ENCODE measurements at places on chromosomes 1 and 21. TPM values are rescaled to one million over a fixed set of nuclear protein-coding genes. Genes with fewer than 3 reads are reported as not detected.

GRCh38 chr1:238647877-238648276 is 738.5 kb upstream of the CHRM3 start:
- no peak for DNase-seq

DNA sequence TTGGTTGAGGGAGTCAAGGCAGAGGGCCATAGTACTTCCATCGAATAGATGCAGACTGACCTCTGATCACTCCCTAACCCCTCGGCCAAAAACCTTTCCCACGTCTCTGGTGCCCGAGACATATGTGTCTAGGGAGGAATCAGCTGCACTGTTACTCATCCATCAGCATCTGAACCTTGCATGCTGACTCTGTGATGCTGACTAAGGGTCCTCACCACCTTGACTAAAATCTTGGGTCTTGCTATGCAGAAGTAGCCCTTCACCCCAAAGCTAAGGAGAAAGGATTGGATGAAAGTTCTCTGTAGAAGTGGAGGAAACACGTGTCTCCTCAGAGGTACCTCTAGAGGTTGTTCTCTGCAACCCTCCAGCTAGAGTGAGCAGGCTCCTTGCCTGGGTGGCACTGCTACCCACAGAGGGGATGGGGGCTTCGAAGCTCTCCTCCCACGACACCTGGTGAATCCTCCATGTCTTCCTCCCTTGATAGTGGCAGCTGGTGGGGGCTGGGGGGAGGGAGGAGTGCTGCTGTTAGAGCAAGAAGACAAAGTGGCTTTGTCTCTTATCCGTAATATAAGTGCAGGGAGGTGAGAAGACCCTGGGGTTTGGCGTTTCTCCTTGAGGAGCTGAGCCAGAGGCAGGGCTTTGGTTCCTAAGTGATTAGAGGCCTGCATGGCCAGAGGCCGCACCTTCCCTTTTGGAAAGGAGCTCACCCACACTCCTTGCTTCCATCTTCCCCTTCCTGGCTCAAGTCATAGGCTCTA is 45.1 kb downstream of the ATP2B4 start:
- no peak for DNase-seq

- DNase-seq, result no peak
These were observed 102.8 kb upstream of the PROX1 start for GRCh38 chr1:213884942-213885341.

DNA sequence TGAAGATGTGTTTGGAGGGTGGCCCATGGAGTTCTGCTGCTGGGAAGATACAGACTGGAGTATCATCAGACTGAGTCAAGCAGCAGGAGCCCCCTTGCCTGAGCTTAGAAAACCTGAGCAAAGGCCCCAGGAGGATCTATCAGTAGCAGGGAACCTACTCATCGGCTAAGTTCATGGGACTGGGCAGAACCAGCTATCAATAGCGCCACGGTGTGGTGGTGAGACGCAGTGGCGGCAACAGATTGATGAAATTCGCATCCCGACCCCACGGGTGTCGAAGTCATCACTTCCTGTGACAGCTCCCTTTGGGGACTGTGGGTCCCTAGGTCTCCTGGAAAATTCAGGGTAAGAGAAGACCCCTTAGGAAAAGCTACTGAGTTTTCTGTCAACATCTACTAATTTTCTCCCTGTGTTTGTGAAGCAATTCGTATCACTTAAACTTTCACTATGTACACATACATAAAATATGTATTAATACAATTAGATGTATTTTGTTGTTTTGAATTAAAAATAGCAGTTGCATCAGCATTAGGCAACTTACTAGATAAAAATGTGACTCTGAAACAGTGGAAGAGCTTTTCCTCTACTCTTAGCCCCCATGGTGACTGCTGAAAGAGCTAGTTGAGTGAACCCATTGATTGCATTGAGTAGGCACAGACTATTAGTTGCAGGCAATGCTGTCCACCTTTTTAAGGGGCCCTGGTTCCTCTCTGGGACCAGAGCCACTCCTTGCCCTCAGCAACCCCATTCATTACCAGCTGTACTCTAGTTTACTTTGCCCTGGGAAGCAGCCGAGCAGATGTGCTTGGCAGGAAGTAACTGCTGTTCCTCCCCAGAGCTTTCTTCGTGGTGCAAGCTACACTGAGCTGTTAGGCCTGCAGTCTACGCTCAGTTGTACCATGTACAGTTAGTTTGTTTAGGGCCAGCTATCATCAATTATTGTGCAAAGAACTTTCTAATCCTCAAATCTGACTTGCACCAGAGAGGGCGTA is 7.3 kb upstream of the CACNA1S start:
- DNase-seq, result peak; percentile 37

DNA sequence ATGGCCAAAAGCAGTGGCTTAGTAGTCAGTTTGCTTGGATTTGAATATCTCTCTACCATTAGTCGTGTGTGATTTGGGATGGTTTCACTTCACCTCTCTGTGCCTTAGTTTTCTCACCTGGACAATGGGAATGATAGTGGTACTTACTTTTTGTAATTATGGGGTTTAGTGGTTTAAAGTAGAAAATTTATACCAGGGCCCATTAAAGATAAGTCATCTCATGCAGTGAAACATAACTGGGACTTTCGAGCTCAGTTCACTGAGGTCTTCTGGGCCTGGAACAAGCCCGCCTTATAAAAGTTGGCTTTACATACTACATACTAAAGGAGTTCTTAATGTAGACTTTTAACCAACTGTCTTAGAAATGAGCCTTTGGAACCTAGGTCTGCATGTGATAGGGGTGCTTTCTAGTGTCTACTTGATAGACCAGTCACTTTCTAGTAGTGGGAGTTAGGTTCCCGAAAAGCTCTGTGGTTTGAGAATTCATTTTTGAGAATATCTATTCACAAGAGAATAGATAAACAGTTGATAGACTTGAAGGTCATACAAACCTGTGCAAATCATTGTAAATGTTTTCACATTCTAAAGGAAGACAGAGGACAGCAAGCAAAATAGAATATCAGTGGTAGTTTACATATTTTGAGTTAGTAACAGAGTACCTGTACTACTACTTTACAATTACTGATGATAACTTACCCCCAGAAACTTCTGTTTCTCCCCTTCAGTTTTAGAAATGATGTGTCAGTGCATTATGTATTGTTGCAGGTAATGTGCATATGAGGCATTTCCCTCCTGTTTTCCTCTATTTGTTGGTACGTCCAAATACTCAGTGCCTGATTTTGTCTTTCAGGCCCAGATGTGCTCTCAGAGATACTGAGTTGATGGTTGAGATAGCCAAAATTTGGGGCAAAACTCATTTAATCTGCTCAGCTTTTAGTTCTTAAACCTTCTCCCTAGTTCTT is 48.0 kb downstream of the DYRK1A start:
- no peak for DNase-seq

DNA sequence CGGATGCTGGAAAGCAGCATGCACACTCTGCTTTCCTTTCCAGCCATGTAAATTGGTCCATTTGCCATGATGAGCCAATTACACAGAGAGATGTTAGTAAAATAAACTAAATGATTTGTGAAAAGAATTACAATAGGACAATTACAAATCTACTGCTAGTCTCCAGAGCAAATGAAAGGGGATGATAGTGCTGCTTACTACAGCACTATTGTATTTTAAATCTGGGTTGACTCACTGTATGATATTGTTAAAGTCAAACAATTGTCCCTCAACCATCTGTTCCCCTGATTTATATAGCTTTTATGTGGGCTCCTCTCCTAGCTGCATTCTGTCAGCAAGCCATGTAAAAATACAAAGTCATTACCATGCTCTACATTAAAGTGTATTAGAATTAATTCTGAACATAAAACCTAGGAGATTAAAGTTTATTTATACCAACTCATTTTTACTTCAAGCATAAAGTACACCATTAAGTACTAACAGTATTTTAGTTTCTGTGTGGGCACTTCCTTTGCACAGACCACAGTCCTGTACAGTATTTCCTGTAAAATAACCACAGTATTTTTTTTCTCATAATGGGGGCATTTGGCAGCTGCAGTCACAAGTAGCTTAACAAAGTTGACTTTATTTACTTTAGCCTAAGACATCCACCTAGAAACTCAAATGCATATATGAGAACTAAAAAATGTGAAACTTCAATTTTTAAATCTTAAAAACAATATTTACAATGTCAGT is 135.8 kb downstream of the VAV3 start:
- no peak for DNase-seq

Gene CSF3R
- 3.8 TPM for total RNA-seq

DNA sequence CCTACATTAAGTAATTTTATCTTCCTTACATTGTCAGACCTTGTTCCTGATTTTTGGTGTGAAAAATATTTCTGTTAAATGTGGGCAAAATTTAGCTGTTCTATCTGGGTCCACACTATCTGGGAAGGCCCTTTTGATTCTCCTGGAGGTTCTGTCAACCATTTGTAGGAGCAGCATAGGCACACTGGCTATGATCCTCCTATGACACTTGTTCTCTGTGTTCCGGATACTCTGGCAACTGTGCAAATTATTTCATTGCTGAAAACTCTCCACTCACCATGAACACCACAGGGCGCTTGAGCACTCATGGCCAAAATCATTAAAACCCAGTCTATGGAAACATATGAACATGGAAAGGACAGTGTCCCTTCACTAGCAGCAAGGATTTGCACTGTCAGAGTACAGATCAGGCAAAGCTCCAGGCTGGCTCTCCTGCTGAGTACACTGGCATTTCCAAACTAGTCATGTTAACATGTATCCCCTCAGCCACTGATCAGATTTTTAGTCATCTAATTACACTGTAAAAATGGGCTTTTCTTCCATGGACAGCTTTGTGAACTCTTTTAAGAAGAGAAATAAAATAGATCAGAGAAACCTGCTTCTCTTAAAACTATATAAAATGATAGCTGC is 43.9 kb upstream of the SGIP1 start:
- no peak for DNase-seq

DNA sequence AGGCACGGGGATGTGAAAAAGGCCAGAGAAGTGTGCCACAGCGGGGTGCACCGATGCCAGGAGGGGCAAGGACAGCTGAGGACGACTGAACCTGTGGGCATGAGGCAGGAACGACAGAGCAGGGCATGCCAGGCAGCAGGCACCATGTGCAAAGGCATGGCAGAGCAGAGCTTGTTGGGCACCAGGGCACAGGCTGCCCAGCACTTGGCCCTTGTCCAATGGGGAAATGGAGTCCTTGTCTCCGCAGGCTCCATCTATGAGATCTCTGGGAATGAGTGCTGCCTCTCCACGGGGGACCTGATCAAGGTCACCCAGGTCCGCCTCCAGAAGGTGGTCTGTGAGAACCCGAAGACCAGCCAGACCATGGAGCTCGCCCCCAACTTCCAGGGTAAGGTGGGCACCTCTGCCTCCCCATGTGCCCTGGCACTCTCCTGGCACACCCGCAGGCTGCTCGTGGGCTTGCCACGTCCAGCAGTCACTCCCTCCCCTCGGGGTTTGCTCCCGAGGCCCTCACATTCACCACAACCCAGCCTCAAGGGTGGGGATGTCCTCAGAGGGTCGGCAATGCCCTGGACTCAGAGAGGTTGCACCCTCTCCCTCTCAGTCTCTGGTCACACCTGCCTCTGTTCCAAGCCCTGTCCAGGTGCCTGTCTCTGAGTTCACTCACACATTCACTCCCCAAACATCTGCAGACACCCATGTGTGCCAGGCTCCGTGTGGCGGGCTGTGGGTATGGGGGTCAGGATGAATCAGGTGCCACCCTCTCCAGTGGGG is 4.2 kb downstream of the THEMIS2 start:
- DNase-seq, result no peak

Gene KIF26B
- total RNA-seq, result 0.35 TPM

Gene TFF3
- total RNA-seq, result 2,373 TPM

DNA sequence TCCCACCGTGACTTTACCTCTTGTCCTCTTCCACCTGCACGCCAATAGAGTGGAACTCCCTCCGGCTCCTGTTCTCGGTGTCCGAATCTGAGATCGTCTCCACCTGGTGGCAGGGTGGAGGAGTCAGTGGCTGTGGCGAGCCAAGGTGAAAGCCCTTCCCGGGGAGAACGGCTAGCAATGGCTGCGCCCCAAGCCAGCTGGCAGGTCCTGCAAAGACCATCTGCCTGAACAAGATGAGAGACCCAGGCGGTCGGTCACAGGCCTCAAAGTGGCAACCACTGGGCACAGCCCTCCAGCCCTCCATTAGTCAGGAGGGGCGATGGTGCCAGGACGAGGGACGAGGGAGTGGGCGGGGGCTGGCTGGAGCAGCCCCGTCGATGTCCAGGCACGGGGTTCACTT is 25.4 kb upstream of the SMIM12 start:
- DNase-seq, result no peak

DNA sequence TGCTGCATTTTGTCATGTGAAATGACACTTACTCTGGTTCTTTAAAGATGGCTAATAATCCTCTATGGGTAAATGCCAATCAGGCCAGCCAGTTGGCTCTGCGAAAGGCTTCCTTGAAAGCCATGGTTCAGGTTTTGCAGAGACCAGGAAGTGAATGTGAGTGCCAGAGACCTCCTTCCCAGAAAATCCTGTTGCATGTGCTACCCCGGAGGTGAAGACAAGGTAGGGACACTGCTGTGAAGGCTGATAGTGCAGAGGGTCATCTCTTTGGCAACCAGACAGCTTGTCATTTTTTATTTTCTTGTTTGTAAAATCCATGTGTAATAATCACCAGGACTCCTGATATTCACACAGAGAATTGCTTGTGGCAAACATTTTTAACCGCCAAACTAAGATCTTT is 18.7 kb downstream of the LRRC8D start:
- DNase-seq, result no peak

- no peak for DNase-seq
These were observed 16.7 kb upstream of the VSIG8 start for GRCh38 chr1:159879136-159879535.

- no peak for DNase-seq
These were observed 90.1 kb downstream of the TENT5C start for GRCh38 chr1:117695796-117696490.

DNA sequence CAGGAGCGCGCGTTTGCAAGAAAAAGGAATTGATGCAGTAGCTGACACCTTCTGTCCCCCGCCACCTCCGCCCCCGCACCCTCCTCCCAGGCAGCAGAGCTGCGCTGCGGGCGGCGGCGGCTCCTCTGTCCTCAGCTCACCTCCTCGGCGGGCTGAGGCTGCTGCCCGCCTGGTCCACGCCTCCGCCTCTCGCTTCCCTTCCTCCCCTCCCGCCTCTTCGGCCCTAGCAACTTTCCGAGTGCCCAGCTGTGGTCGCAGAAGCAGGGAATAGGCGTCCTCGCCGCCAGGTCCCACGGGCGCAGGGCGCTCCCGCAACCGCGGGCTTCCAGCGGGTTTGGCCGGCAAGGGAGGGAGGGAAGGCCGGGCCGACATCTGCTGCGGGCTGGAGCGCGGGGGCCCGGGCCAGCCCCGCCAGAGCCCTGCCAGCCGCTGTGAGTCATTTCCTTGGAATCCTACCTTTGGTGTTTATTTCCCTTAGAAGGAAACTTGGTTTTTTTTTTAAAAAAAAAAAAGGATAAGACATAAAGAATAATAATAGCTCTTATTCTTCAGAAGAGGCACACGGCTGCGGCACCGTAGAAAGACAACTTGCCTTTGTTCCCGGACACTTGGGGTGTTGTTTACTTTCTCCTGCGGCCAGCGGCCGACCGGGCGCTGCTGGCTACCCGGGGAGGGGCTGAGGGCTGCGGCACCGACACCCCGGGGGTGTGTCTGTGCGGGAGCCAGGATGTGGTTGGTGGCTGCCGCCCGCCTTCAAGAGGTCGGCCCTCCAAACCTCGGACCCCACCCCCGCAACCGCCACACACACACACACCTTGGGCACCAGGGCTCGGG is 1.1 kb downstream of the SERTAD4 start:
- DNase-seq, result peak; percentile 67

GRCh38 chr1:152374451-152374850 is 14.6 kb upstream of the FLG2 start:
- DNase-seq, result no peak

- no peak for DNase-seq
These were observed 122.2 kb downstream of the SIK1 start for GRCh38 chr21:43304621-43305335.

- no peak for DNase-seq
These were observed 553.0 kb downstream of the SMYD3 start for GRCh38 chr1:245953876-245954660.

Gene SLC1A7
- total RNA-seq, result 0.50 TPM
